CD8-positive, alpha-beta memory T cell (primary cell): ENCODE measurements at places on chromosomes 13 and 19. TPM values are rescaled to one million over a fixed set of nuclear protein-coding genes. Genes with fewer than 3 reads are reported as not detected.

Gene LRRC63
- 0.55 TPM for total RNA-seq

DNA sequence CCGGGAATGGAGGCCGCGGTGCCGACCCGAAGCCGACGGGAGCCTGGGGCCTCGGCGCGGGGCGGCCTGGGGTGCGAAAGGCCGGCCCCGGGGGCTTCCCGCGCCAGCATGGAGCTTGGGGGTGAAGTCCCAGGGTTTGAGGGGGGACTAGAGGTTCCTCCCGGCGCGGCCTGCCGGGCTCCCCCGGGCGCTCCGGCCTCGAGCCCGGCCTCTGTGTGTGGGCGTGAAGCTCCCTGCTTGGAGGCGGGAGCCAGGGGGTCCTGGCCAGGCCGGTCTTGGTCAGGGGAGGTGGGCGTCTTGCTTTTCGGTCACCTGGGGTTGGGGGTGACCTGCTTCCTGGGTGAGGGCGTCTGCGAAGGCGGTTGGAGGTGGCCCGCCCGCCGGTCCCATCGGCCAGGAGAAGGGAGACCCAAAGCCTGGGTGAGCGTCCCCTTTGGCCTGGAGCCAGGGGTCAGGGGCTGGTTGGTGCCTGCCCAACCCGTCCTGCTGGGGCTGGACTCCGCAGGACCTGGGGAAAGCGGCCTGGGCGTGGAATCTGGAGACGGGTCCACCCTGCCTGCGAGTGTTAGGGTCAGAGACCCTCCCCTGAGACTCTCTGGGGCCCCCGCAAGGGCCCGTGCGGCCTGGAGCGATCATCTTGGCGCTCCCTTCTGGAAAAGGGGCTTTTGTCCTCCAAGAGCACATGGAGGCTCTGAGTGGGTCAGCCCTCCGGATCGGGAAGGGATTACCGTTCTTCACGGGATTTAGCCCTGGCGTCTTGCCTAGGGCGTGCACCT, 535 bp downstream of the BSG start:
- no peak for DNase-seq
- H3K27me3 ChIP-seq, result no peaks in the 10 kb centered on the region
- peak overlapping the region; percentile 82 for H3K4me3 ChIP-seq
- H3K4me1 ChIP-seq, result peaks cover 23% of the 10 kb centered on the region
- H3K27ac ChIP-seq, result peak overlapping the region; percentile 89

- DNase-seq, result no peak
- H3K4me1 ChIP-seq, result peaks cover 22% of the 10 kb centered on the region
- no peak overlapping the region for H3K27ac ChIP-seq
- no peaks in the 10 kb centered on the region for H3K36me3 ChIP-seq
- H3K27me3 ChIP-seq, result no peaks in the 10 kb centered on the region
- peak overlapping the region; percentile 37 for H3K4me3 ChIP-seq
These were observed 23.2 kb downstream of the RFX2 start for GRCh38 chr19:6087074-6087571.

GRCh38 chr13:40080676-40081075, 425.2 kb downstream of the COG6 start:
- no peak for DNase-seq
- H3K36me3 ChIP-seq, result no peaks in the 10 kb centered on the region
- H3K27ac ChIP-seq, result no peak overlapping the region

DNA sequence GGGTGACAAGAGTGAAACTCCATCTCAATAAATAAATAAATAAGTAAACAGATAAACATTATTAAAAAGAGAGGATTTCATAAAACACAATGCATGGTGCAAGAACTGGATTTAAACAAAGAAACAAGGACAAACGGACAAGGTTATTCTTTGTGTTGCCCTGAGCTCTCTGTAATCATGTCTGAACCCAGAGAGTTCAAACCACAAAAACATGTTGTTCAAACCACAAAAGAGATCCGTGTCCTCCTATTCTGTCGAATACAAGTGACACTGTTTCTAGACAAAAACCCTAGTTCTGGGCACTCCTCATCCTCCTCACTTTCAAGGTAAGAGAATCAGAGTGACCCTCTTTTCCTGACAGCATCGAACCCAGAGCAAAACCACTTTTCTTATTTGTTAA, 4.6 kb upstream of the TPRX2 start:
- no peaks in the 10 kb centered on the region for H3K27me3 ChIP-seq
- no peak overlapping the region for H3K27ac ChIP-seq
- H3K36me3 ChIP-seq, result no peaks in the 10 kb centered on the region
- no peak for DNase-seq

GRCh38 chr13:41488124-41488523, 30.8 kb downstream of the RGCC start:
- no peaks in the 10 kb centered on the region for H3K27me3 ChIP-seq
- H3K27ac ChIP-seq, result no peak overlapping the region
- H3K4me1 ChIP-seq, result peaks cover 46% of the 10 kb centered on the region
- peak overlapping the region; percentile 33 for H3K4me3 ChIP-seq
- no peaks in the 10 kb centered on the region for H3K36me3 ChIP-seq

DNA sequence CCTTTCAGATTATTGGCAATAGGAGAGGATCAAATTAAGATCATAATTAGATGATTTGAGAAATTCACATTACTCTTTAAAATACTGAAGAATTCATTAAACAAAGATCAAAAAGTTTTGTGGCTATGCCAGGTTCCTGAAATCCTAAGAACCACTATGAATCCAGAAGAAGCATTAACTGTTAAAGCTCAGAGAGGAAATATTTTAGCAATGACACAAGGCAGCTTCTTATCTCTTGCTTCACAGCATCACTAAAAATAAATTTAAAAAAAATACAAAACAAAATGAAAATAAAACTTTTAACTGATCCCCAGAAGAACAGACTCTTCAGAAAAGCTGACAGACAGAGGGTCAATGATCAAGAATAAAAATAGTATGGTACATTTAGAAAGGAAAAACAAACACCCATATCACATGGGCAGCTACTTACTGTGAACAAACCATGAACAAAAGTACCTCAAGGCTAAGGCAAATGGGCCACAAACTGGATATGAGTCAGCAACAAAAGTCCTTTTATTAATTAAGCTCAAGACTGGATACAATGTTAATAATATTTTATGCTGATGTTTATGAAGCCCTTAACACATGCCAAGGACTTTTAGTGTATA, 19.6 kb downstream of the RNF6 start:
- no peaks in the 10 kb centered on the region for H3K27me3 ChIP-seq
- no peak for DNase-seq
- no peaks in the 10 kb centered on the region for H3K4me1 ChIP-seq
- no peaks in the 10 kb centered on the region for H3K36me3 ChIP-seq
- H3K4me3 ChIP-seq, result no peak overlapping the region

DNA sequence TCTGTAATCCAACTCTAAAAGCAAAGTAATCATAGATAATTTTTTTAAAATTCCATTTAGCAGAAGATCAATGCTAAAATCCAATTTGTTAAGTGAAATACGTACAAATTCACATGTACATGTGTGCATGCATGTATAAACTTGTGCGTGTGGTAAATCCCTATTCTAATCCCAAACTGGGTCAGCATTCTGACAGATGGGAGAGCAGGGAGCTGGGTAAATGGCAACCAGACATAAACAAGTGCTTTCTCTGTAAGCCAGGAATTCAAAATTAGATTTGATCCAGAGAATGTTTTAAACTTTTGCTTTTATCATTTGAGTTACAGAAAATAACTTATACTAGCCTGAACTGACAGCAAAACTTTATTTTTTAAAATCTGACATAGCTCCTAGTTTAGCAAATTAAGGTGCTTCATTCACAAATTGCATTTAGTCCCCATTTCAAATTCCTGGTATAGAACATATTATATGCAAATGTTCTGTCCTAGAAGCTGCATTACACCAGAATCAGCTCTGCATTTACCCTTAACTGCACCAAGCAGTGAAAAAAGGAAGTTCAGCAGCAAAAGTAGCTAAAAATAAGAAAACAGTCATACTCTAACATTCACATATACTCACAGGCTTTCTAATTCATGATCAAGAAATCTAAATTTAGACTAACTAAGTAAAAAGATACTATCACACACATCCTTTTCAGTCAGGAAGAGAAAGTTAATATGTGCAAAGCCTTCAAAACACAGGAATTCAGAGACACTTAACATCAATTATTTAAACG, 32.6 kb downstream of the UBL3 start:
- no peak overlapping the region for H3K4me3 ChIP-seq
- H3K27ac ChIP-seq, result no peak overlapping the region
- no peak for DNase-seq
- H3K27me3 ChIP-seq, result no peaks in the 10 kb centered on the region

DNA sequence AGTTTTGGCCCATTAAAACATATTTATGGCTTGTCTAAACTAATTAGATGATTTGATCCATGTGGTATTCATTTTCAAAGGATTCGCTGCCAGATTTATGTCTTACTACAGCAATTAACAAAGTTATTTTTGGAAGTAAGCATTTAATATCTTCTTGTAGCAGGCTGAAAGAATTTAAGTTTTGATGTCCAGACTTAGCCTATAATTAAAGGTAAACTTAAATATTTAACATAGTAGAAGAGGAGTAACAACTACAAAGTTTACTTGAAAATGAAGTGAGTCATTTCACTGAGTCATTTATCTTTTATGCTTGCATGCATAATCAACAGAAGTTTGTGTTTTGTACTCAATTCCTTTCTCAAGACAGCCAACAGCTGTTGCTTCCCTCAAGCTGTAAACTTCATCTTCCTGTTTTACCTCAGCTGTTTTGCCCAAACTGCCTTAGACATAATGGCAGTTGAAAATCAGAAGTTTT, 58.1 kb downstream of the EDNRB start:
- H3K27me3 ChIP-seq, result no peaks in the 10 kb centered on the region
- no peak for DNase-seq
- H3K4me3 ChIP-seq, result no peak overlapping the region
- H3K27ac ChIP-seq, result no peak overlapping the region
- H3K36me3 ChIP-seq, result no peaks in the 10 kb centered on the region
